ENCODE measurements at places on chromosomes 7 and 10.

- DNase-seq: no peak
Measured at GRCh38 chr10:102208311-102209035, 17.6 kb upstream of the ELOVL3 start.

- DNase-seq: no peak
Measured at GRCh38 chr7:42227541-42227935, 9.5 kb downstream of the GLI3 start.

DNA sequence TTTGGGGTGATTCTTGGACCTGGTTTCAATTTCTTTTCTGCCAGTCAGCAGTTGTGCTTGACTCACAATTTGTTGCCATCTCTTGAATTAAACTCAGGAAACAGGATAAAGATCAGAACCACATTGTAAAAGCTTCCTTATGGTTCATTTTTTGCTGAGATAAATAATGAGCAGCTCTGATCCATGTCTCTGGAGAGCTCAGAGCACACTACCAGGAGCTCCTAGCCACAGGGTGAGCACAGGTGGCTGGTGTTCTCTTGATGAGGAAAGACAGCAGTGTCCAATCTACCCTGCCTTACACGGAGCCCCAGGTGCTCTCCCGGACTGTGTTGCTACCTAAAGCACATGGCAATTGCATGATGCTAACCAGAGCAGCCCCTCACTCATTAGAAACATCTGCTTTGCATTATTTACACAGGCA is 17.2 kb upstream of the FAM170B start:
- DNase-seq: no peak

- DNase-seq: no peak
Measured at GRCh38 chr7:92506363-92506762, 22.0 kb downstream of the PEX1 start.

- no peak for DNase-seq
Measured at GRCh38 chr7:111753968-111754367, 191.7 kb upstream of the IMMP2L start.

GRCh38 chr10:63300801-63301200 is 165.0 kb downstream of the JMJD1C start:
- DNase-seq: no peak

- DNase-seq: no peak
Measured at GRCh38 chr7:122416336-122416735, 111.8 kb upstream of the FEZF1 start.

- DNase-seq: no peak
Measured at GRCh38 chr10:125092564-125093031, 67.8 kb downstream of the CTBP2 start.

DNA sequence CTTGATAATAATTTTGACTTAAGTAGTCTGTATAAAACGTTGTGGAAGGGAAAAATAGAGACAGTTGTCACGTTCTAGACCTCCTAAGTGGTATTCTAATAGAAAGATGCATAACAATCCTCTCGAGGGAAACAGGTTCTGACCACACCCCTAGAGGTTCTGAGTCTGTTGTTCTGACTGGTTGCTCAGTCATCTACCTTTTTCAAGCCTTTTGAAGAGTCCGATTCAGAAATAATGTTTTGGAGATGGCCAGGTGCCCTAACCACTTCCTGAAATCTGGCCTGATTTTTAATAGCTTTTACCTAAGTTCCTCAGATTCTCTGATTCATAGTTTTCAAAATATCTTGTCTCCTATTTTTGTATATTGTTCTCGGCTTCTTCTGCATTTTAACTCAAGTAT is 175.6 kb downstream of the HDAC9 start:
- no peak for DNase-seq

DNA sequence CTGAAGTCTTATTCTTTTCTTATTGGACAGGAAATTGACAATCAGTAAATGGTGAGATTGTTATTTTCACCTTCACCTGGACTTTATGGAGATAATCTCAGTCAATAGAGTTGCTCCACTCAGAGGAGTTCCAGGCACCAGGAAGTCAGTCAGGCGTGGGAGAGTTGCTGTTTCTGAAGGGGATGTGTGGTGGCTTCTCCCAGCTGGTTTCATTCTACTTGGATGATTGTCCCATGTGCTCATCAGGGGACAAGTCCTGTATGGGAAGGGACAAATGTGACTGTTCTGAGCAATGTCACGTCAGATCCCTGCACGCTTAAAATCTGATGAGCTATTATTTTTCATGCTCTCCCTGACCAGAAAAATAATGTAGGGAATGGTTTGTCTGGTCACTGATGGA is 222.5 kb upstream of the PITRM1 start:
- DNase-seq: no peak

DNA sequence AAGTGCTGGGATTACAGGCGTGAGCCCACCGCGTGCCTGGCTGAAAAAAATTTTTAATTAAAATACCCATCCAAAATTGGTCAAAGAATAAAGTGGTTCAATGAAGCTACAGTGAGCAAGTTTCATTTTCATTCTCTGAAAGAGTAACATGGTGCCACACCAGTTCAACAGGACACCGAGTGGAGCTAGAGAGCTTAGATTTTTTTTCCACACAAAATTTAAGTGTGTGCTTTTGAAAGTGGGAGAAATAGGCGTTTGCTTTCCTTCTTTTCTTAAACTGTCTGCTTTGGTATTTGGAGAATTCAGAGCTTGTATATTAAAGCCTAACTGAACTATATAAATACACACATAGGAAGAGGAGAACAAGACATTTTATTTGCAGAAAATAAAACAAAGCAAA is 43.4 kb downstream of the BPGM start:
- DNase-seq: no peak

Measured in hypothalamus (tissue), 51 donors.